Activated naive CD4-positive, alpha-beta T cell treated with anti-CD3 and anti-CD28 coated beads for 36 hours (primary cell): ENCODE measurements at places on chromosomes 1 and 21. TPM values are rescaled to one million over a fixed set of nuclear protein-coding genes. Genes with fewer than 3 reads are reported as not detected.

DNA sequence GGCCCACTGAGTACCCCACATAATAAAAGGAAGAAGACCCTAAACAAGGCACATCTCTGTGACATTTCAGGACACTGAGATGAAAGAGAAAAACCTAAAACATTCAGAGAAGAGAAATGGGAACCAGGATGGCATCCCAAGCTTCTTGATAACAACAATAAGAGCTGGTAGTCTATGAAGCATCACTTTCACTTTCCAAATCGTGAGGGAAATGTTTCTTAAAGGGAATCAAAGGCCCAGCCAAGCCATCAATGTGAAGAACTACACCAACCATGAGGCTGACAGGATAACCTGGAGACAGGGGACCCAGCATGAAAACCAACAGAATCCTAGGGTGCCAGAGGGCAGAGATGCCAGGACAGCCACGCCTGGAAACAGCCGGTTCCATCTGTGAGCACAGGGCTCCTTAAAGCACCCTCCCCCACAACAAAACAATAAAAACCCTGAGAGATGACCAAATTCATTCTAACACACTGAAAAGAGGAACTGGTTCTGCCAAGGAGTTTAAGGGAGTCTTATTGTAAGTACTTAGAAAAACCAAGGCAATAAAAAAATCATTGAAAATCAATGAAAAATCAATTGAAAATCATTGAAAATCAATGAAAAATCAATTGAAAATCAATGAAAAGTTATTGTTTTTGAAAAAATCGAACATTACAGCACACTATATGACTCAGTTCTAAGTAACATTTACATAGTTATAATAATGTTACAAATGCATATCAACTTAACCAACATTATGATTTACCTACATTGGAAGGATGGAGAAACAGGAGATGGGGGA is 141.5 kb upstream of the ERG start:
- no peak overlapping the region for H3K27ac ChIP-seq
- no peak for DNase-seq
- peaks cover 3% of the 10 kb centered on the region for H3K4me1 ChIP-seq
- H3K4me3 ChIP-seq, result no peak overlapping the region
- H3K27me3 ChIP-seq, result peaks cover 32% of the 10 kb centered on the region
- H3K36me3 ChIP-seq, result peaks cover 2% of the 10 kb centered on the region

DNA sequence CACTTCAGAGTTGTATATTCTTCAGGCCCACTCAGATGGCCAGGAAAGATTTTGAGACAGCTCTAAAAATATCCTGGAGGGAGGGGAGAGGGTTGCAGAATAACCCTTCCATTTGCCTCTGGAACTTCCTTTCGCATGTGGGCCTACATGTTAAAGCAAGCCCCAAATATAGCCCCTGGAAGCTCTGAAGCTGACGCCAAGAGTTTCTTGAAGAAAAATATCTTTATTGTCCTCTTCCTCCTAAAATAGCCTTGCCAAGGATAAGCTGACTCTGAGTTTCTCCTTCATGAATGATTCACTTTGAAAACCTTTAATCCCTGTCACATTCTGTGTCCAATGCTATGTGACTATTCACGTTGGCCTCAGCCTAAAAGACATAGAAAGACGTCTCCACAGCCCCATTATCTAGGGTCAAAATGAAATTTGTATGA is 6.4 kb downstream of the C1orf116 start:
- peaks cover 3% of the 10 kb centered on the region for H3K4me1 ChIP-seq
- no peak overlapping the region for H3K4me3 ChIP-seq
- DNase-seq, result no peak
- peaks cover 7% of the 10 kb centered on the region for H3K27me3 ChIP-seq

GRCh38 chr1:39899611-39900538 is 1.8 kb downstream of the MYCL start:
- H3K4me3 ChIP-seq, result no peak overlapping the region
- no peak for DNase-seq
- peaks cover 36% of the 10 kb centered on the region for H3K27me3 ChIP-seq
- peaks cover 8% of the 10 kb centered on the region for H3K4me1 ChIP-seq
- H3K27ac ChIP-seq, result no peak overlapping the region
- H3K36me3 ChIP-seq, result no peaks in the 10 kb centered on the region

DNA sequence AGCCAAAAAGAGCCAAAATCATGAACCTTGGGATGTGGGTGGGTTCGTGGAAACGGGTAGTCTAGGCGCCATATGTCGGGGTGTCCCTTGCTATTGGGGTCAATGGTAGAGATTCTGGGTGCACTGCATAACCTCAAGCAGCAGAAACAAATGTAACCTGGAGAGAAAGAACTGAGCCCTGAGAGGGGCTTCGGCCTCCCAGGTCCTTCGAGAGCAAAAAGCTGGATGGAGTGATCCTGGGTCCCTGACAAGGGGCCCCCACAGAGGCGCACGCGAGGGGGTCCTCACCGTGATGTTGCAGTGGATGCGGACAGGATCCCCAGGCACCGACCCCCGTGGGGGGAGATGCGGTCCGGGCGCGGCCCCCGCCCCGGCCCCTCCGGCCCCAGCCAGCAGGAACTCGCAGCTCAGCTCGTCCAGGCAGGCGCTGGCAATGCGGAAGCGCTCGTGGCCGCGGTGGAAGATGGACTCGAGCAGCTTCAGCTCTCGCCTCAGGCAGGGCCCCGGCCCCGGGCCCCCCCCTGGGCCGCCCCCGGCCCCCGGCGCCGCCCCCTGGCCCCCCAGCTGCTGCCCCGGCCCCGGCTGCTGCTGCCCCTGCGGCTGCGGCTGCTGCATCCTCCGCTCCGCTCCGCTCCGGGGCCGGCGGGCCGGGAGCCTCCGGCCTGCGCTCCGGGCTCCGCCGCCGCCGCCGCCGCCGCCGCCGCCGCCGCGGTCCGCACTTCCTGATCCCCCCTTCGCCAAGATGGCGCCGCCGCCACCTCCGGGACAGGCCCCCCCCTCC is at the start of gene UBE2Q1:
UBE2Q1 (minus strand) TSS at position 724 of the 781 bp plus-strand sequence; CDS start at position 615, 109 bp downstream.
- H3K4me3 ChIP-seq, result peak within 1 kb of the TSS; percentile 91
- H3K4me1 ChIP-seq, result peaks cover 28% of the 10 kb centered on the region
- H3K36me3 ChIP-seq, result peaks cover 26% of the 10 kb centered on the region
- peak; percentile 53 for DNase-seq
- H3K27me3 ChIP-seq, result no peaks in the 10 kb centered on the region

DNA sequence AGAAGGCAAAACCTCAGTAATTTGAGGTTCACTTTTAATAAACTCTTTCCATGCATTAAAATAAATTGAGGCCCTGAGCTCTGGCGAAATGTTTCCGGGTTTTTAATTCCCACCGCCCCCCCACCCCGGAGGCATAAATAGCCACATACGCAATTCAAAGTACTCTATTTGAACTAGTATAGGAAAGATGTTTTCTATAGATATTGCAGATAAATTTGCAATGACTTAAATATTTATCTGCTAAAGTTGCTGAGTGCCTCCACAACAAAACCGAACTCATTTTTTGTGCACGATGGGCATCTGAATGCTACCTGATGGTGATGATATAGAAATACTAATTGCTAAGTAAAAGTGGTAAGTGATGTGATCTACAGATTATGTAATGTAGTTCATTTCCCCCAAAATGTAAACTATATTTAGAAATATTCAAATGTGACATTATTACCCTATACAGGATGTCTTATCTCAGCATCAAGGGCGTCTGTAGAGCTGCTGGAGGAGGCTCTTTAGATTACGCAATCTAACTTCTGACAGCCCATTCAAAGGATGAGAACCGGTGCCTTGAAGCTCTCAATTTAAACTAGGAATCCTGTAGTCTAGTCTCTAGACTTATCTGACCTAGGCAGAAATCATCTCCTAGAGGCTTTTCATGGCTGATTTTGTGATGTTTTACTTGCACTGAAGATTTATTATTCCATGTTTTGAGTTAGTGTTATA is 8.5 kb downstream of the IRF2BP2 start:
- DNase-seq, result peak; percentile 32
- peak overlapping the region; percentile 72 for H3K4me3 ChIP-seq
- H3K27me3 ChIP-seq, result no peaks in the 10 kb centered on the region
- peaks cover 31% of the 10 kb centered on the region for H3K36me3 ChIP-seq

DNA sequence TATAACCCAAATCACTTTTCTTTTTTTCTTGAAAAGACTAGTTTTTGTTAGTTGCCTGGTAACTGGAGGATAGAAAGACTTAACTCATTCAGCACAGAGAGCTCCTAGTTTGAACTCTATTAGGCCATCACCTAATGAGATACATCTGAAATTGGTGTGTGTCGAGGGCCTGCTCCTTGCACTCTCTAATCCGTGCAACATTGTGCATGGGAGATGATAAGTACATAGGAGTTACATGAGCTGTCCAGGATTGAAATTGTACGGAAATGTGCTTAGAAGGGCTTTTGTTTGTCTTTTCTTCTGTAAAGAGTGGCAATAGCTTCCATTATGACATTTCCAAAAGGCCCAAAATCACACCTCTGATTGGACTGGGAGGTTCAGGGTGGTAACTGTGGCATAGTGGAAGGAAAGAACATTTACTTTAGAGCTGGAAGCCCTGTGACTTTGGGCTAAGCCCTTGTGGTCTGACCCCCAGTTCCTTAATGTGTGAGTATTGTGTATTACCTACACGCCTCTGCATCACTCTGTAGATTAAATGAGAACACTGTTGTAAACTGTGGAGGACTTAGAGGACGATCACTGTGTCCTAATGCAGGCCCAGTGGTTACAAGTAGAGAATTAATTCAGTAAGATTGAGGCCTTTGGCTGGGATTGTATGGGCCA is 71.2 kb downstream of the FGGY start:
- no peak overlapping the region for H3K4me3 ChIP-seq
- peaks cover 2% of the 10 kb centered on the region for H3K36me3 ChIP-seq
- no peak for DNase-seq

The NMNAT1 gene
- 7.5 TPM for total RNA-seq

DNA sequence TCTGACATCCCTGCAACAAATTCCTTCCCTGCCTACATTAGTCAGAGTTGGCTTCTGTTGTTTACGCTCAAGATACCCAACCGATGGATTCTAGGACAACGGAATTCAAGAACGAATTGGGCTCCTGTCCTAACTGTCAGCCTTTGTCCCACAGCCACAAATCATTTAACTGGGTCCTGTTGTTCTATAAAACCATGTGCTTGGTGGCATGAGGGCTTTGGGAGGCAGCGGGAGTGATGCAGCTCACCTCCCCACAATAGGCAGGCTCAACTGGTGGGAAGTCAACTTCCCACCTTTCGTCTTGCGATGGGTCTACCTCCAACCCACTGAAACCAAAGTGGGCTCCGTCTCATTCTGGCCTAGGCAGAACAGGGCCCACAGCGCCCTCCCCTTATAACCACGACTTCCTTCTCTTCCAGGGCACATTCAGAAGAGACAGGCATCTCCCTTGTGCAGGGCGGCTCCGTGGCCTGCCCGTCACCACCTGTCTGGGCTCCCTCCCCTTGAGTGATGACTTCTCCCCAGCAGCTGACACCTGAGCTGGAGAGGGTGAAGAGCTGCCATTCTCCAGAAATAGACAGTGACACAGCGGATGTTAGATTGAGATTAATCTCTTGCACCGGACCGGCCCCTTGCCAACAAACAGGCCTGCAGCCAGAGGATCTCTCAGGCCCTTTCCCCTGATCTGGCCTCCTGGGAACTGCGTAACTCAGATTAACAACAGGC is 26.5 kb downstream of the LRRC38 start:
- H3K27ac ChIP-seq, result no peak overlapping the region
- peaks cover 12% of the 10 kb centered on the region for H3K27me3 ChIP-seq
- H3K4me3 ChIP-seq, result no peak overlapping the region

The PLA2G2D gene
- total RNA-seq, result 0.19 TPM

DNA sequence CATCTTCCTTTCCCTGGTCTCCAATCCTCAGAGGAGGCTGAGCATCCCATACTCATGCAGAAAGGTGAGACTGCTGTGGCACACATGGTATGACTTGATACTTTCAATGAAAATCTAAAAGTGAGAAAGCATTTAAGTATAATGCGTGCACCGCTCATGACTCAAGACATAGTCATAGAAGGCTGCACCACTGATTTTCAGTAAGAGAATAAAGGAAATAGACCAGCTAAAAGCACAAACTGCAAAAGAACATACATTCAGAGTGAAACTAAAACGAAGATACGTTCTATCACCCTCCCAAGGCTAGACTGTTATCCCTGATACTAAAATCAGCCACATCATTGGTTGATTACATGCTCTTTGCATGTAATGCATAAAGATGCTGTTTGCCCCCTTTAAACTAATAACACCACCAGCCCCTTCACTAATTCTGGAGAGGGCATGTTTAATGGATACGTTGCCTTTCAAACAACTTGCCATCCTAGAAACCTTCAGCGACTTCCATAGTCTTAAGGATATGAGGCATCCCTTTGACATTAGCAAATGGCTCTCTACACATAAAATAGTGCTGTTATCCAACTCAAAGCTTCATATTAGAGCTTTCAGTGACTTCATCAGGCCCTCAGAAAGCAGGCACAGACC is 2.1 kb downstream of the PLD5 start:
- H3K4me3 ChIP-seq, result no peak overlapping the region
- peak; percentile 44 for DNase-seq
- H3K27me3 ChIP-seq, result peaks cover 52% of the 10 kb centered on the region
- H3K4me1 ChIP-seq, result peaks cover 12% of the 10 kb centered on the region

DNA sequence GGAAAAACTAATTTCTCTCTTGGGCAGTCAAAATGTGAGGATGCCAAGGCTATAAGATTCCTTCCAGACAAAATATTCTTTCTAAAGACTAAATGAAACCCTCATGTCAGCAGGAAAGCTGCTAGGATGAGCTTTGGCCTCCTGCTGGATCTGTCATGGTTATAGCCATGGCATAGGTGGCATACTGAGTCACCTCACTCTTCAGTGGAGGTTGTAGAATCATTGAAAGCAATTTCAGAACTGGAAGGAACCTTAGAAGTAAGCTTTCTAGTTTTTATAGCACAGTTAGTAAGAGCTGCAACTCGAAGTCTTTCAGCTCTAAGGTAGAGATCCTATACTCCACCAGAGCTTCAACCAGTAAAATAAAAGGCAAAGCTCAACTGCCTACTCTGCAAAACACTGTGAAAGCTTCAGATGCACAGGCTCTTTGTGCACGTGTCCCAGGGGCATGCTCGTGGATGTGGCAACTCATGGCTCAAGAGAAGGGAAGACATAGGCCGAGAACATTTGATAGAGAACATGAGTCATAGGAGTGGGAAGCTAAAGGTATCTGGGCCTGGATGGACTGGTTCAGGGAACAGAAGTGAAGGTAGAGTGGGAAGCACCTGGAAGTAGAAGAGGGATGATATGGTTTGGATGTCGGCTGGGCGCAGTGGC is 5.8 kb downstream of the AVPR1B start:
- no peak overlapping the region for H3K4me3 ChIP-seq
- H3K36me3 ChIP-seq, result no peaks in the 10 kb centered on the region
- no peak for DNase-seq
- H3K4me1 ChIP-seq, result peaks cover 2% of the 10 kb centered on the region
- no peak overlapping the region for H3K27ac ChIP-seq

The EXTL2 gene
- 3.1 TPM for total RNA-seq

The DARS2 gene
- total RNA-seq, result 42.7 TPM

The SPRR2F gene
- total RNA-seq, result not detected
